ENCODE measurements at places on chromosomes 13 and 19.
A peak's percentile ranks its signal among the peaks of the same experiment; 100 is the strongest.

DNA sequence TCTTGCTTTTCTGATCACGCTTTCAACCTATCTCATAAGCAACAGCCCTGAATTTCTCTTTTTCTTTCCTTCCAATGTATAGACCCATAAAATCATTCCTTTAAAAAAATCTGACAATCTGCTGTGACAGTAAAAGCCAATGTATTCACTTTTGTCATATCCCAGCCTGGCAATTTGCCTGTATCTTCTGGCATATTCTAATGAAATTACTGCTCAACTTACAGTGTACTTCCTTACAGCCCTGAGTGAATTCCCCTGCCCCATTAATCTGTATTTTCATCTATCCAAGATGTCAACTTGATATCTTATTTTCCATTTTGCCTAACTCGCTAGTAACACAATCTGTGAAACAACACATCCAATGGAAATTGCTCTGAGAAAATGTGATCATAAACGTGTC lies 18.0 kb upstream of the SERP2 start:
- H3K36me3 ChIP-seq: no peaks in the 10 kb centered on the region
- no peaks in the 10 kb centered on the region for H3K27me3 ChIP-seq
- no peak for DNase-seq

DNA sequence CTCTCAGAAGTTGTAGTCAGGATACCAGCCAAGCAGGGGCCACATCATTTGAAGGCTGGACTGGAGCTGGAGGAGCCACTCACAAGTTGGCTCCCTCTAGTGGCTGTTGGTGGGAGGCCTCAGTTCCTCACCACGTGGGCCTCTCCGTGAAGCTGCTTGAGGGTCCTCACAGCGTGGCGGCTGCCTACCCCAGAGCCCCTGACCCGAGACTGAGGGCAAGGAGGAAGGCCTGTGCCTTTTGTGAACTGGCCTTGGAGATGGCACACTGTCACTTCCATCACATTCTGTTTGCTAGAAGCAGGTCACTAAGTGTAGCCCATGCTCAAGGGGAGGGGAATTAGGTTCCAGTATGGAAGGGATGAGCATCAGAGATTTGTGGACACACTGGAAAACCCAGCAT lies 14.6 kb downstream of the GNA11 start:
- H3K4me1 ChIP-seq: no peaks in the 10 kb centered on the region
- H3K27me3 ChIP-seq: no peaks in the 10 kb centered on the region
- H3K27ac ChIP-seq: no peak overlapping the region
- peaks cover 21% of the 10 kb centered on the region for H3K36me3 ChIP-seq
- no peak overlapping the region for H3K4me3 ChIP-seq

DNA sequence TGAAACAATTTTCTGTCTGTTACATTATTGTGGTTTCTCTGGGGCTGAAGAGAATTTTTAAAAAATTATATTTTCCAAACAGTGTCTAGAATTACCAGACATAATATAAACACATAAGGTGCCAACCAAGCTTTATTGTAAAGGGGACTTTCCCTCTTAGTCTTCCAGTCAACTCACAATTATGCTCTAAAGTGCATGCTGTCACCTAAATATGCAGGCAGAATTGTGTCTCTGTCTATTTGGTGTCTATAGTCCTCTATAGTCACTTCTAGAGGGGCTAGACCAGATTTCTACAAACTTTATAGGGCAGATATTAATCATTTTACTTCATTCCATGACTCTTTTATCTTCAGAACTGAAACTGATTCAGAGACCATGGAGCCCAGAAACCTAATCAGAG lies 12.8 kb downstream of the ZNF254 start:
- DNase-seq: no peak
- H3K4me1 ChIP-seq: no peaks in the 10 kb centered on the region
- no peak overlapping the region for H3K27ac ChIP-seq
- no peaks in the 10 kb centered on the region for H3K27me3 ChIP-seq
- peaks cover 7% of the 10 kb centered on the region for H3K36me3 ChIP-seq

DNA sequence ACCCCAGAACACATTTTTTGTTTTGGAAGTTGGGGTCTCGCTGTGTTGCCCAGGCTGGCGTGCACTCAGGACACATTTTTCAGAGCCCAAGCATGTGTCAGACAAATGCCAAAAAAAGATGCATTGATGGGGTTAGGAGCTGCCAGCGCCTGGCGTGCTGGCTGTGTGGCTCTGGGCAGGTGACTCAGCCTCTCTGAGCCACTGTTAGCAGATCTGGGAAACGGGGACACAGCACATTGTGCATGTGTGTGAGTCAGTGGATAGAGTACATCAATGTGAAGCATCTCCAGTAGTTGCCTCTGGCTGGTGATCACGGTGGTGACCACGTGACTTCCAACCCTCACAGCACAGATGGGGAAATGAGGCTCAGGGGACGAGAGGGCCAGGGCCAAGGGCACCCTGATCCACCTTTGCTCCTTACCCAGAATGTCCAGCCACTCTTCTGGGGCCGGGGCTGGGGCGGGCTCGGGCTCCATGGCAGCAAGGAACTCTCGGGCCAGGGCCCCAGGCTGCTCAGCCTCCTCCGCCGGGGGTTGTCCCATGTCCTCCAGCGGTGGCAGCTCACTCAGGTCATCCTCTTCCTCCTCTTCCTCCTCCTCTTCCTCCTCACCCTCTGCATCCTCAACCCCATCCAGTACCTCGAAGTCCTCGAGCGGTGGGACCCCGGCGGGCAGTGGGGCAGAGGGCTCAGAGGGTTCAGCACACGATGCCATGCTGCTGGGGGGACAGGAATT lies 1.9 kb downstream of the FKBP8 start:
- peaks cover 41% of the 10 kb centered on the region for H3K36me3 ChIP-seq
- H3K27me3 ChIP-seq: no peaks in the 10 kb centered on the region

- no peak overlapping the region for H3K27ac ChIP-seq
- no peak for DNase-seq
- no peaks in the 10 kb centered on the region for H3K4me1 ChIP-seq
- no peaks in the 10 kb centered on the region for H3K27me3 ChIP-seq
- H3K4me3 ChIP-seq: no peak overlapping the region
Observed at GRCh38 chr19:6694147-6694815, 24.3 kb upstream of the TNFSF14 start.

- no peak overlapping the region for H3K4me3 ChIP-seq
- H3K4me1 ChIP-seq: no peaks in the 10 kb centered on the region
- H3K36me3 ChIP-seq: no peaks in the 10 kb centered on the region
- no peaks in the 10 kb centered on the region for H3K27me3 ChIP-seq
- no peak overlapping the region for H3K27ac ChIP-seq
- DNase-seq: no peak
Observed at GRCh38 chr13:83996415-83996814, 114.1 kb upstream of the SLITRK1 start.

- H3K27me3 ChIP-seq: peaks cover 7% of the 10 kb centered on the region
- H3K4me3 ChIP-seq: peak overlapping the region; percentile 21
- no peak for DNase-seq
- no peaks in the 10 kb centered on the region for H3K36me3 ChIP-seq
- peaks cover 15% of the 10 kb centered on the region for H3K4me1 ChIP-seq
Observed at GRCh38 chr19:18227781-18228271, 1.6 kb upstream of the PDE4C start.

DNA sequence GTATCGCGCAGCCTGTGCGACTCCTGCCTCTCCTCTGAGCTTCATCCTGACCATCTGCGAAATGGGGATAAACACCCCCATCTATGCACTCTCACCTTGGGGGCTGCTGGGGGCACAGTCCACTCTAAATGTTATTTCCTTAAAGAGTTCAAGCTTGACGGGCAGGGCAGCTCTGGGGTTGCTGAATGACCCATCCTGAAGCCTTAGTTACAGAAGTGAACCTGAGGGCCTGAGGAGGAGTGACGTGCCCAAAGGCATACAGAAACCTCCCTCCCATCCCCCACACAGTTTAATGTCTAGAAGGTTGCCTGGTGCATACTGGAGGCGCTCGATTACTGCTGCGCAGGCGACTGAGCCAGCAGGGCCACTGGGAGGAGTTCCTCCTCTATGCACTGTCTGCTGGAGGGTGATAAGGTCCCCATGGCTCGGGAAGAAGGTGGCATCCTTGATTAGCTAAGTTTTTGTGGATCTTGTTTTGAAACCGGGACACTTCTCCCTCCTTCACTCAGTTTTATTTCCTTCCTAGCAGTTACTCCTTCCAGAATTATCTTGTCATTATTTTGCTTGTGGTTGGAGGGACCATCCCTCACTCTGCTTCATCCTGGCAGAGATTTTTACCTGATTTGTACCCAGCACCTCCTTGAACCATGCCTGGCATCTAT lies 572 bp upstream of the FKBP8 start:
- peak overlapping the region; percentile 63 for H3K4me3 ChIP-seq
- peak overlapping the region; percentile 57 for H3K27ac ChIP-seq
- H3K36me3 ChIP-seq: peaks cover 21% of the 10 kb centered on the region
- DNase-seq: peak; percentile 79
- H3K4me1 ChIP-seq: peaks cover 11% of the 10 kb centered on the region

- no peak overlapping the region for H3K27ac ChIP-seq
- no peak overlapping the region for H3K4me3 ChIP-seq
- no peaks in the 10 kb centered on the region for H3K27me3 ChIP-seq
Observed at GRCh38 chr19:47839913-47840312, 18.2 kb downstream of the CRX start.

DNA sequence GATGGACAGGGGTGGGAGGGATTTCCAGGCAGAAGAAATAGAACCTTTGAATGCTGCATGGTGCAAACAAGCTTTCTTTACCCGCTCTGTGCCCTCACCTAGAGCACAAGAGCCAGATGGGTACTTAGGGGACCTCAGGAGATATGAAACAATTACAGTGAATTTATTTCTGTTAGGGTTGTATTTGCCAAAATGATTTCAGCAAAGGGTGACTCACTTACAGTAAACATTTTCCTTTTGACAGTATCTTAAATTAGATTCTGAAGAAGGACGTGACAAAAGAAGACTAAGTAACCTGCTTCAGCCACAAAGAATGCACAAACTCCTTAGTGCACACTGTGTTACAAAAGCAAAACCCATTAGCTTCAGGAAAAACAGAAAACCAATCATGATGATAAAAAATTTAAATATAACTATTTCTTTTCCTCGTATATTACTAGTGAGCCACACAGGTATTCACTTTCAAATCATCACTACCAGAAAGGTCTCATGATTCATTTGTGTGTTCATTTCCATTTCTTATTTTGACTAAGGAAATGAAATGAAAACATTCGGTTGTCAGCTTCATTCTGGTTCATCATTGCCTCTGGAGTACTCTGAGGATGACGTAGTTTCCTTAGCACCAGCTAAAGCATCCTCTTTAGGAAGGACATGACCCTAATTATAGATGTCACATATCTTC lies 158.8 kb downstream of the NHLRC3 start:
- H3K27ac ChIP-seq: no peak overlapping the region
- no peak overlapping the region for H3K4me3 ChIP-seq
- H3K36me3 ChIP-seq: no peaks in the 10 kb centered on the region
- DNase-seq: no peak
- no peaks in the 10 kb centered on the region for H3K4me1 ChIP-seq

DNA sequence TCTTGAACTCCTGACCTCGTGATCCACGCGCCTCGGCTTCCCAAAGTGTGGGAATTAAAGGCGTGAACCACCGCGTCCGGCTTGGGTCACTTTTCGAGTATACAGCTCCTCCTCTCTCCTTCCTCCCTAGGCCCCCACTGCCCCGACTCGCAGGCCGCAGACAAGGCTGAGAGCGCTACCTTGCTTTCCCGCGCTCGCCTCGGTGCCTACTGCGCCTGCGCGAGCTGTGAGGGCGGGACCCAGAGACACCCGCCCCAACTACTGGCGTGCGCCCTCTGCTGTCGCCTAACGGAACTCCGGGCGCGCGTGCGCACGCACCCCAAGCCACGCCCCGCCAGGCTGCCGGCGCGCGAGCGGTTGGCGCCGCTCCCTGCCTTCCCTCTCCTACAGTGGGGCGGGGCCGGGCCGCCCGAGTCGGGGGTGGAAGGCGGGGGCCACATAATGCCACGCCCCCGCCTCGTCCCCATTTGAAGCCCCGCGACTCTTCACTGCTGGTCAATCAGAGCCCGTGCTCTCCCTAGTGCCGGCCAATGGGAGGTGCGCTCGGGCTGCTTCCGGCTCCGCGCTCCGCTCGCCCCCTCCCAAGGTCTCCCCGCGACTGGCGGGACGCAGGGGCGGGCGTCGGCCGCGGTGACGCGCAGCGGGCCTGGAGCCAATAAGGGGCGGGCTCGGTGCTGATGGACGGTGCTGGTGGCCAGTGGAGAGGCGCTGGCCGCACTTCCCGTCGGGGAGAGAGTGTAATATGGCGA lies at the start of gene RAB8A:
TSS of gene RAB8A (plus strand) at position 730 of the 749 bp plus-strand sequence. CDS start at position 743, 13 bp downstream.
- DNase-seq: peak; percentile 99
- no peaks in the 10 kb centered on the region for H3K36me3 ChIP-seq
- H3K4me1 ChIP-seq: peaks cover 24% of the 10 kb centered on the region
- H3K27ac ChIP-seq: peak within 1 kb of the TSS; percentile 14
- H3K27me3 ChIP-seq: no peaks in the 10 kb centered on the region

- H3K27me3 ChIP-seq: no peaks in the 10 kb centered on the region
- no peak for DNase-seq
- H3K4me3 ChIP-seq: no peak overlapping the region
- no peaks in the 10 kb centered on the region for H3K36me3 ChIP-seq
- no peak overlapping the region for H3K27ac ChIP-seq
- no peaks in the 10 kb centered on the region for H3K4me1 ChIP-seq
Observed at GRCh38 chr13:111659219-111659775, 338.9 kb downstream of the TEX29 start.

- H3K27ac ChIP-seq: no peak overlapping the region
Observed at GRCh38 chr19:18507021-18507726, 14.7 kb downstream of the ELL start.

Measured in trophoblast cell (in vitro differentiated cells and primary cell).